DMS53 (cell line): ENCODE measurements at places on chromosomes 16 and 17.

DNA sequence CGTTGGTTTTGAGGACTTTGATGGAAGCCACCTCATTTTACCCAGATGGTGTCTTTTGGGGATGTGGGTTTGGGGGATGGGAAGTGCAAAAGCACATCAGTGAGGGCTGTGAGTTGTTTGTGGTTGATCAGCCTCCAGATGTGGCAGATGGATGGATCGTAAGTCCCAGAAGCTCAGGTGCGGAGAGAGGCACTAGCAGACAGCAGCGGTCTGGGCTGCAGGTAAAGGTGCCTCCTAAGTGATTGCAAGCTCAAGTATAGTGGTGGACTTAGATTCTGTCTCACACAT is 18.0 kb downstream of the HS3ST3B1 start:
- DNase-seq = no peak

GRCh38 chr16:54066451-54067105 is 220.0 kb downstream of the IRX3 start:
- DNase-seq = peak; percentile 25

GRCh38 chr17:56679777-56680422 is 86.4 kb downstream of the NOG start:
- DNase-seq = no peak

GRCh38 chr16:72384651-72385050 is 212.7 kb upstream of the PMFBP1 start:
- no peak for DNase-seq

GRCh38 chr17:67449845-67450755 is 73.0 kb downstream of the PITPNC1 start:
- DNase-seq = no peak

DNA sequence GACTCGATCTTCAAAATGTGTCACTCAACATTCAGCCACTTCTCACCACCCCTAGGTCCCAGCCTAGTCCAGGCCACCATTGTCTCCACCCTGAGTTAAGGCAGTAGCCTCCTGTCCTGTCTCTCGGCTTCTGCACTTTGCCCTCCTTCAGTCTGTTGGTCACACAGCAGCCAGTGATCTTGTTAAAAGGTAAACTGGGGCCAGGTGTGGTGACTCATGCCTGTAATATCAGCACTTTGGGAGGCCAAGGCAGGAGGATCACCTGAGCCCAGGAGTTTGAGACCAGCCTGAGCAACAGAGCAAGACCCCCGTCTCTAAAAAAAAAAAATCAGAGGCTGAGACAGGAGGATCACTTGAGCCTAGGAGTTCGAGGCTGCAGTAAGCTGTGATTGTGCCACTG is 25.8 kb downstream of the WWP2 start:
- no peak for DNase-seq

GRCh38 chr16:88971371-88972097 is 5.5 kb downstream of the CBFA2T3 start:
- DNase-seq = peak; percentile 12

DNA sequence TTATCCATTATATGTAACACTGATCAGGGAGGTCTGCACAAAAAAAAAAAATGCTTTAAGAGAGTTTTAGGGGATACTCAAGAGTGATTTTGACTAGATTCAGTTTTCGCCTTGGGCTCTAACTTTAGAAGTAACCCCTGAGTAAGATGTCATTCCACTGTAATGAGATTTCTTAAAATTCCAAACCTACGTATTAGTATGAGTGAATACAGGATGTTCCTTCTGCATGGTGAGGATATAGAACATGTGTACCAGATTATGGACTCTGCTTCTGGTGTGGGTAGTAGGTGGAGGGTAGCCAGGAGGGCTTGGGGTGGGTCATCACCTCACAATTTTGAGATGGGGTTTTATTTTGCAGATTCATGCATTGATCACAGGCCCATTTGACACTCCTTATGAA is 4.3 kb downstream of the UBE2Z start:
- no peak for DNase-seq

DNA sequence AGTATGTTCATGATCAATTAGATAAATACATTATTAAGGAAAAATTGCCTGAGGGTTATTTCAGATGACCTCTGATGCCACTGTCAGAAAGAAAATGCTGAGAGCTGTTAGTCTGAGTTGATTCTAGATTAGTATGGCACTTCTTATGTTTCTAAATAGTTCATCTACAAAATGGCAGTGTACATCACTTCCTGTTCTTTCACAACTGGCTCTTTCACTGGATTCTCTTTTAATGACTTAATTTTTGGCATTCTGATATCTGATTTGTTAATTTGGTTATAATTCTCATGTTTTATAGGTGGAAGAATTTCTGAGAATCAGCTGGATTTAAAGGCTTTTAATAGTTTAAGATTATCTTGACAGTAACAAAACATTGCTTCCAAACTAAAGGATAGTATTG is 3.3 kb downstream of the TAOK1 start:
- DNase-seq = no peak

GRCh38 chr16:89924925-89925307 is 1.8 kb downstream of the TUBB3 start:
- peak; percentile 63 for DNase-seq

- DNase-seq = no peak
Measured at GRCh38 chr16:84583995-84584394, 33.9 kb downstream of the COTL1 start.

- DNase-seq = peak; percentile 40
Measured at GRCh38 chr17:65630502-65630901, 69.1 kb upstream of the AXIN2 start.

GRCh38 chr16:65833171-65833871 is 533.2 kb upstream of the CDH5 start:
- no peak for DNase-seq

GRCh38 chr16:129075-129474 is 9.4 kb downstream of the NPRL3 start:
- no peak for DNase-seq

DNA sequence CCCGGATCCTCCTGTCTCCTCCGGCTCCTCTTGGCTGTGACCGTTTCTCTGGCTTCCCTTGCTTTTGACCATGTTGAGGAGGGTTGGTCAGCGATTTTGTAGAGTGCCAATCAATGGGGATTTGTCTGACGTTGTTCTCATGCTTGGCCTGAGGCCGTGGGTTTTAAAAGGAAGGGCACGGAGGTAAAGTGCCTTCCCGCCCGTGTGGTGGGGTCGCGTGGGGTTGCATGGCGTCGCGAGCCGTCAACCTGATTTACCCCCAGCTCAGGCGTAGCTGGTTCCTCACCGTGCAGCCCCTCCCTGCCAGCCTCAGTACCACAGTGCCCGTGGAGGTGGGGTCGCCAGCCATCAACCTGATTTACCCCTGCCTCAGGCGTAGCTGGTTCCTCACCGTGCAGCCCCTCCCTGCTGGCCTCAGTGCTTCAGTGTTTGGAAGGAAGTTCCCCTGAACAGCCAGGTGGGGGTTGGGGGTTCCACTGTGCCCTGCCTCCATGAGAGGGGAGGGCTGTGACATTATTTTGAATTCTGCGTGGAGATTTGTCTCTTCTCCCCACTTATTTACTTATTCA is 5.0 kb downstream of the TPSAB1 start:
- DNase-seq = no peak

DNA sequence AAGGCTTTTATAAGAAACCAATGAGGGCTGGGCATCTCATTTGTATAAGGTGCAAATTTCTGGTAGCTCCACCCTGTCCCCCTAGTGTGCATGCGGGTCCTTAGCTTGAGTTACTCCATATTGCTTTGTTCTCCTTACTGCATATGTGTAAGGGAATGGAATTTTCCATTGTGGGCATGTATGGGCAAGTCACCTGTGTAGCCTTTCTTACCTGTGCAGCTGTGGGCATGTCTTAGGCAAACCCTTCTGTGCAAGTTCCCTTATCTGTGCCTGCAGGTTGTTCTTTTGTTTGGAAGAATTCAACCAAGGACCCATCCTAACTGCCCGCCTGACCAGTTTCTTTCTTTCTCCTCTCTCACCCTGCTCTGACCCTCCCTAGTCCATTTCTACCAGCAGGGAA is 122.8 kb upstream of the HS3ST4 start:
- DNase-seq = no peak

- DNase-seq = no peak
Measured at GRCh38 chr17:49951362-49952082, 17.5 kb upstream of the DLX4 start.

GRCh38 chr17:41689497-41690299 is 1.0 kb downstream of the EIF1 start:
- peak; percentile 60 for DNase-seq

DNA sequence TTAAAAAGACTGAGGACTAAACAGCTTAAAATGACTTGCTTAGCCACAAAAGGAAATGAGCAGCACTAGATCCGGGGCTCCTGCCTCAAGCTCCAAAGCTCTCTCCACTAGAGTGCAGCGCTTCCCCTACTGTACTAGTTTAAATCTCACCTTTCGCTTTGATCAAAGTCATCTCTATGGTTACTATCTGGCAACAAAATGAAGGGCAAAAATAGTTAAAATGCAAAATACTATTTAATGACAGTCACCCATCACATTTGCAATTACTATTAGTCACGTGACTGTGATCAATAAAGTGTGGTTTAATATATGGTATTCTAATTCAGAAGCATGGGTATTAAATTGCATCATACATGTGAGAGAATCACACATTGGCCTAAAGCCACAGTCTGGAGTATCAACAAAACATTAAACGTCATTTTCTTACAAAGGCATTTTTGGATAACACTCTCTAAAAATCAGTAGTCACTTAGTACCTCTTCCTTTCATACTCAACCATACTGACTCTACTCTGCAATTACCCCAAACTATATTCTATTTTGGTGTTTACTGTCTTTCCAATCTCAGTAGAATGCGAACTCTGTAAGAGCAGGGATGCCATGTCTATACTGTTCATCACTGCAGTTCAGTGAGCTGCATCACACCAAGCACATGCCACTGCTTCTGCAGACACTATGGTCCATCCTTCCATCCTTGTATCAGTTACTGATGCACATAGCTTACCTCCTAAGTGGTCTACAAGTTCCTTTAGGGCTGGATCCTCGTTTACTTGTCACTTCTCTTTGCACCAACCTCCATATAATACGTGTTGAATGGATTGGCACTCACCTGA is 6.2 kb downstream of the PSMD12 start:
- DNase-seq = peak; percentile 38

GRCh38 chr16:57741660-57742191 is 6.2 kb downstream of the KATNB1 start:
- no peak for DNase-seq

- DNase-seq = no peak
Measured at GRCh38 chr16:27293343-27293742, 20.4 kb upstream of the IL4R start.

DNA sequence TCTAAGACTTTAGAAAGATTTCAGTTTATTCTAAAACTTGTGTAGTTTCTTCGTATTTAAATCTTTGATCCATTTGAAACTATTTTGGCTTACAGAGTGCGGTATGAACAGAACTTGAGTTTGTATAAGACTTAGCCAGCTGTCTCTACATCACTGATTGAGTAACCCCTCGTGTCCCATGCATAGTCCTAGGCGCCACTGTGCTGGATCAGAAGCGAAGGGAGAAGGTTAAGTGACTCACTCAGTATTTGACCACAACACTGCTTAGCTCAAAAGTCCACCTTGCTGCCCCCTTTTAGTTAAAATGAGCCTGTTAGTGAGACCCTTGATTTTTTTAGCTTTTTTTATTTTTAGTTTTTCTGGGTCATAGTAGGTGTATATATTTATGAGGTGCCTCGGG is 28.4 kb downstream of the CD300LB start:
- no peak for DNase-seq

DNA sequence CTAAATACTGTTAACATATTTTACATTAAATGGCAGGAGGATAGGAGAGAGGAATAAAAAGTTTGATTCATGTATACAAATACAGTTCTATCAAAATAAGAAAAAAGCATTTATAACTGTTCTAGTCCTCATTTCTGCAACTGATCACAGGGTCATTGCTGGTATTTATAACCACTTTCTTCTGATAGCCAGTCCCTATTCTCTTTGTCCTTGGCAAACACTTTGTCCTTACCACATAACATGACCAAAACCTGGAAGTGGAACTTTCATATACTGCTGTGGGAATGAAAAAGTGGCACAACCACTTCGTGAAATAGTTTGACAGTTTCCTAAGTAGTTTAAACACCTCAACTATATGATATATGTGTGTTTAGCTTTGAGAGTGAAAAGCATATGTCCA is 83.3 kb downstream of the CDRT15 start:
- no peak for DNase-seq

- no peak for DNase-seq
Measured at GRCh38 chr17:79942591-79943346, 92.9 kb downstream of the TBC1D16 start.

- no peak for DNase-seq
Measured at GRCh38 chr16:73025856-73026210, 22.1 kb downstream of the ZFHX3 start.

GRCh38 chr17:19312406-19312805 is 50.1 kb downstream of the B9D1 start:
- DNase-seq = no peak

DNA sequence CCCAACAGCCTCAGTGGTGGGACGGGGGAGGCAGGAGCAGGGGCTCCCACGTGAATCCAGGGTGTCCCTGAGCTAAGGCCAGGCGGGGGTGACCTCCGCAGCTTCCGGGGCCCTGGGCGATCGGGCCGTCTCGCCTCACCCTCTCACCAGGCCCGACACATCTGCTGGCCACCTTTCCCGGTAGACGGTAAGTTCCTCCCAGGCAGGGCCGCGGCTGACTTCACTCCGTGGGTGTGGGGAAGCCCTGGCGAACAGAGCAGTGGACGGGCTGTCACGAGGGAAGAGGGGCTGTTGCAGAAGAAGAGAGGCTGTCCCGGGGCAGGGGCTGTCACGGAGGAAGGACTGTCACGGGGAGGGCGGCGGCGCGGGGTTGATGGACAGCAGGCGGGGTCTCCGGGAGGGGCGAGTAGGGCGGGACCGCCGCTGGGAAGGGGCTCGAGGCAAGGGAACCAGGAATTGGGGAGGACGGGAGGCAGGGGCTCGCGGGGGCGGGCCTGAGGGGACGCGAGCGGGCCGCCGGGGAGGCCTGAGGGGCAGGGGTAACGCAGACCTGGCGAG is 498 bp downstream of the PKMYT1 start:
- DNase-seq = peak; percentile 45

- no peak for DNase-seq
Measured at GRCh38 chr16:18018376-18018775, 318.2 kb downstream of the NPIPA8 start.

- peak; percentile 62 for DNase-seq
Measured at GRCh38 chr17:17401271-17401781, 75.5 kb upstream of the MED9 start.

GRCh38 chr16:64138006-64138405 is 983.9 kb downstream of the CDH11 start:
- no peak for DNase-seq
